ENCODE measurements at places on chromosomes 11 and 22.
A peak's percentile ranks its signal among the peaks of the same experiment; 100 is the strongest.

GRCh38 chr11:128532016-128532571 is 55.3 kb downstream of the ETS1 start:
- DNase-seq: no peak

GRCh38 chr22:42742940-42743339 is 22.3 kb upstream of the A4GALT start:
- no peak for DNase-seq

DNA sequence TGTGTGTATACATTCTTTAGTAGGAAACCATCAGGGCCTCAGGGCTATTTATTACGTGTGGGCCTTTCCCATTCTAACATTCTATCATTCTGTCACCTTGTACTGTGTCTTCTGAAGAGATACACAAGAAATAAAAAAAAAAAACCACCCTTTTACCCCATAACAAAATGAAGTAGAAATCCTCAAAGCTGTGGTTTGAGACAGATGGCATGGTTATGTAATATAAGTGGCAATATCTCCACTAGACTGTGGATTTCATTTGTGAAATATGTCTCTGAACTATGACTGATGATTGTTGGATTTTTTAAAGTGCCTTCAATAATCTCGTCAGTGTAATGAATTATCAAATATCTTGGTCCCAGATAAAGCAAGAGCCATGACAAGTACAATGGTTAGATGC is 150.0 kb upstream of the BLID start:
- DNase-seq: no peak

GRCh38 chr11:2700415-2701211 is 819 bp upstream of the KCNQ1OT1 start:
- DNase-seq: peak; percentile 51

DNA sequence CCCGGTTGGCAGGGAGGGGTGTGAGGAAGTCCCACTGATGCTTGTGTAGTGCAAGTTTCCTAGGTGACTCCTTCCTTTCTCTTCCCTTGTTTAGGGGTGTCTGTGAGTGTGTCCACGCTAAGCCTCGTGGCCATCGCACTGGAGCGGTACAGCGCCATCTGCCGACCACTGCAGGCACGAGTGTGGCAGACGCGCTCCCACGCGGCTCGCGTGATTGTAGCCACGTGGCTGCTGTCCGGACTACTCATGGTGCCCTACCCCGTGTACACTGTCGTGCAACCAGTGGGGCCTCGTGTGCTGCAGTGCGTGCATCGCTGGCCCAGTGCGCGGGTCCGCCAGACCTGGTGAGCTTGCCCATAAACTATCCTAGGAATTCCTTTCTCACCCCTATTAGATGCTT is 10.4 kb downstream of the CCKBR start:
- no peak for DNase-seq

DNA sequence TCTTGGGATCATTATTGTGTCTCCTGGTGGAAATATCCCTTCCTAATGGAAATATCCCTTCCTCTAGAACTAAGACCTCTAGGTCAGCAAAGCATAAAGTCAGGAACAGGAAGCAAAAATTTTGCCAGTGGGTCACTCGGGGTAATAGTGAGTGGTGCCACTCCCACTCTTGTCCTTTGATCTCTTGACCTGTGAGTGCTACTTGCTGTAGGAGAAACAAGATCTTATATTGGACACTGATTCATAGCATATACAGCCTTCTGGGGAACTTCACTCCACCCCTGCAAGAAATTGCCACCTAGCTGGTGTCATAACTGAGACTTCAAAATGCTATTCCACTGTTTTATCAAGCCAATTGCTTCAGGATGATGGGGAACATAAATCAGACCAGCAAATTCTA is 44.7 kb upstream of the TMEM45B start:
- DNase-seq: no peak

DNA sequence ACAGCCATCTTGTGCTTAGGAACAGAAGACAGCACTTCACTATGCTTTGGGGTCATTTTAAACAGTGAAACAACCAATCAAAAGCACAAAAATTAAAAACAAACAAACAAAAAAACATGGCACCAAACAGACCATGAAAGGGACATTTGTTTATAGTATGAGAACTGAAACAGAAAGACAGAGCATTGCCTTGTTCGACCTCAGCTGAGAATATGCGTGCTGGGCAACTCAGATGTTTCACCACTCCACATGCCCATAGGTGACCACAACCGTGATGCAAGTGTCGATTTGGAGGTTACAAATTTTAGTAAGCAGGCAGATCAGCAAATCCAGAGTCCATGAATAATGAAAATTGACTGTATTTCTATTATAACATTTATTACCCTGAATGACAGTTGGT is 30.0 kb downstream of the NNMT start:
- no peak for DNase-seq

GRCh38 chr11:33668951-33669596 is 31.6 kb downstream of the C11orf91 start:
- no peak for DNase-seq

- no peak for DNase-seq
These were observed 15.4 kb downstream of the FAM83F start for GRCh38 chr22:40009951-40010671.

- no peak for DNase-seq
These were observed 14.3 kb downstream of the MUC5B start for GRCh38 chr11:1237128-1237580.

GRCh38 chr11:72621008-72621610 is 53.1 kb downstream of the PDE2A start:
- no peak for DNase-seq

DNA sequence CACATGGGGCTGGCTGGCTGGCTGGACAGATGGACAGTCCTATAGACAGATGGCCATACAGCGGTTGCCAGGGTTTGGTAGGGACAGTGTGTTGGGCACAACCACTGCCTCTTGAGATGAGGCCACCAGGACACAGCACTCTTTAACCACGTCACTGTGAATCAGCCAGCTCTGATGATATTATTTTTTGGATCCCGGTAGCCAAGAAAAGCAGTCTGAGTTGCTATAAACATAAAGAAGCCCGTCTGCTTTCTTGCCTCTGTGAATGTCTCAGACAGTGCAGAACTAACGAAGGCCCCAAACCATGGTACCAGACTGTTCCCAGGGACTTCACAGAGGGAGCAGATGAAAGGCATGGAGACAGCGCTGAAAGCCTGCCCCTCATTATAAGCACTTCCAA is 115.9 kb upstream of the CSNK2A3 start:
- DNase-seq: no peak

DNA sequence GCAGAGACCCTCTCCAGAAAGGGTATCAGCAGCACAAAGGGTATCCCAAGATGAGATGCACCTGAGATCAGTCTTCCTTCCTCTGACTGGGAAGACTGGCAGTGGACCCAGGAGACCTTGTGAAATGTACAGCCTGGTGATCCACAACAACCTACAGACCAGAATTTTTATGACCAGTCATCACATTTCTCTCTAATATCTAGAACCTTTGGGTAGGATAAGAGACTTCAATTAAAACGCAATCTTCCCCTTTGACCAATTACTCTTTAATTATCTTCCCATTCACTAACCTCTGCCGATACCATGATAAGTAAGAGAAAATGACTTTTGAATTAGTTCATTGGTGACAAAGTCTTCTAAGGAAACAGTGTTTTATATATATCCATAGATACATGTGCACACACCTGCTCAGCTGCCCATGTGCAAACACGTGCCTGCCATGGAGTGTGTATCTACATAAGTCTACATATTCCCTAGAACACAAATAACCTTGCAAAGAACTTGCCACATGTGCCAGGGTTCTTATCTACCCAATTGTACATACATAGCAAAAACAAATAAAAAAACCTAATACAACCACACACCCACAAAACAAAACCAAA is 44.2 kb upstream of the SLC5A1 start:
- no peak for DNase-seq

GRCh38 chr11:44985721-44986120 is 35.0 kb upstream of the TP53I11 start:
- no peak for DNase-seq

GRCh38 chr11:125514336-125515101 is 18.5 kb upstream of the FEZ1 start:
- no peak for DNase-seq

DNA sequence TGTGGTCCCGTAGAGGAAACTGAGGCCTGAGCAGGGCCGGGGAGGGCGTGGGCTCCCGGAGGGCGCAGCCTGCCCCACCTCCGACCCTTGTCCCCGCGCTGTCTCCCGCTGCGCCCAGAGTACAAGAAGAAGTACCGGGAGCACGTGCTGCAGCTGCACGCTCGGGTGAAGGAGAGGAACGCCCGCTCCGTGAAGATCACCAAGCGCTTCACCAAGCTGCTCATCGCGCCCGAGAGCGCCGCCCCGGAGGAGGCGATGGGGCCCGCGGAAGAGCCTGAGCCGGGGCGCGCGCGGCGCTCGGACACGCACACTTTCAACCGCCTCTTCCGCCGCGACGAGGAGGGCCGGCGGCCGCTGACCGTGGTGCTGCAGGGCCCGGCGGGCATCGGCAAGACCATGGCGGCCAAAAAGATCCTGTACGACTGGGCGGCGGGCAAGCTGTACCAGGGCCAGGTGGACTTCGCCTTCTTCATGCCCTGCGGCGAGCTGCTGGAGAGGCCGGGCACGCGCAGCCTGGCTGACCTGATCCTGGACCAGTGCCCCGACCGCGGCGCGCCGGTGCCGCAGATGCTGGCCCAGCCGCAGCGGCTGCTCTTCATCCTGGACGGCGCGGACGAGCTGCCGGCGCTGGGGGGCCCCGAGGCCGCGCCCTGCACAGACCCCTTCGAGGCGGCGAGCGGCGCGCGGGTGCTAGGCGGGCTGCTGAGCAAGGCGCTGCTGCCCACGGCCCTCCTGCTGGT is 1.9 kb downstream of the NLRP6 start:
- no peak for DNase-seq

- no peak for DNase-seq
These were observed 16.4 kb downstream of the PRCP start for GRCh38 chr11:82883853-82884252.

GRCh38 chr22:43310311-43310710 is 32.9 kb downstream of the SCUBE1 start:
- no peak for DNase-seq

DNA sequence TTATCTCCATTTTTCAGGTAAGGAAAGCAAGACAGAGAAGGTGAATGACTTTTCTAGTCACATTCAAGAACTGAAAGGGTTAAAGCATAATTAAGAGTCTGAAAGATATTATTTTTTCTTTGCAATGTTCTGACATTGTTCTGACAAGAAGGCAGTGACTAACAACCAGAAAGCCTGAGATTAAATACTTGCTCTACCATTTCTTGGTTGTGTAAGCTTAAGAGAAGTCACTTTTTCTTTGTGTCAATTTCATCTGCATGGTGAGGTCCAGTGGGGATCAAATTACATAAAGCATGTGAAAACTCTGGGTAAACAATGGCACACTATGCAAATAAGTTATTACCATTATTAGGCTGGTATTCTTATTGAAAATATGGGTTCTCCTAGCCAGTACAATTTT is 73.7 kb downstream of the PHF21A start:
- DNase-seq: no peak

DNA sequence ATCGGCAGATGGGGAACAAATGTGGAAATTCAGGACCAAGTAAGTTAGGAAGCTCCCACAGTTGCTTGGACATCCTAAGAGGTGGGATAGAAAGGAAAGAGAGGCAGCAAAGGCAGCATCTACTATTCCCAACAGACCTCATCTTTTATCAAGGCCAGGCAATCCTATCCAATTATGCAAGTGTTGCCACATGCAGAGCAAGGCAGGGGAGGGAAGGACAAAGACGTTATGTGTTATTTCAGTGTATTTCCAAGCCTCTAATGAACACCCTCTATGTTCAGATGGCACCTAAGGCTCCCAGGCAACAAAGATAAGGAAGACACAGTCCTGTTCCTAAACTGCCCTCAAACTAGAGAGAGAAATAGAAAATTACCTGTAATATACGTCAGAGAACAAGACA is 9.2 kb downstream of the TIGD3 start:
- no peak for DNase-seq

DNA sequence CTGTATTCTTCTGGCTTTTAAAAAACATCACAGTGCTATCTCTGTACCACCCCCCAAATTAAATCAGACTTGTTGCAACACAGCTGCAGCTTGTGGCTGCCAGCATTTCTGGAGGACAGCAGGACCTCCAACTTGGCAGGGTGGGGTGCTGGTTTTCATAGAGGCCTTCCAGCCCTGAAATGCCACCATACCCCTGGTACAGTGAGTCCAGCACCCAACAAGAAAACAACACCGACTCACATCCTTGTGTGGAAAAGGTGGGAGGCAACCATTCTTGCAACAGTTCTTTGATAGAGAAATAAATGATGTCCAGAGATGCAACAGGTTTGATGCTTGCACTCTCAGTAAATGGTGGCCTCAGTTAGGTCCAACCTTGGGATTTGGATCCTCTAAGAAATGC is 96.0 kb downstream of the ABTB2 start:
- no peak for DNase-seq

All from urothelium cell line (cell line).